ENCODE measurements at places on chromosomes 7 and 10. TPM values are rescaled to one million over a fixed set of nuclear protein-coding genes. Genes with fewer than 3 reads are reported as not detected.

Gene PLOD3
- 55.6 TPM for total RNA-seq

Gene PAX4
- not detected for total RNA-seq

Gene PIP
- total RNA-seq, result not detected

DNA sequence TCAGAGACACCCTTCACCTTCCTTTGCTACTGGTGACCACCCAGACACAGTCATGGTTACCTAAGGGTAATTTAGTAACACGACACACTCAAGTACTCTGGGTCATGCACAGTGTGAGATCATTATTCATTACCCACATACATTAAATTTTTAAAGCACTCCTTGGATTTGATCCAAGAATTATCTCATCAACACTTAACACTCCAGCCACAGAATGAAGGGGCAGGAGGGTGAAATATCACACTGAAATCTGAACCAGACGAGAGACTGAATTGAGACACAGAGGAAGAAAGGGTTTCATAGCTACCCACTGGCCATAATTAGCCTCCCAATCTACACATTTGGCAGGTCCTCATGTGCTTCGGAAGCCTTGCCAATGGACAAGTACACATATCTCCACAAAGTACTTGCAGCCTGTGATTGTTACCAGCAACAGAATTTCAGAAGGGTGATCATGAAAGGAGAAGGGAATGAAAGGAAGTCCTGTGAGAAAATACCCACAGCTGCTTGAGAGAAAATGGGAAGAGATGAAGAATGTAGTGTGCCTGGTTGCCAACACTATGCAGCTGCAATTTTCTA is 189.3 kb downstream of the POLR1F start:
- no peak for ATAC-seq

Gene DLG5
- 3.0 TPM for total RNA-seq

DNA sequence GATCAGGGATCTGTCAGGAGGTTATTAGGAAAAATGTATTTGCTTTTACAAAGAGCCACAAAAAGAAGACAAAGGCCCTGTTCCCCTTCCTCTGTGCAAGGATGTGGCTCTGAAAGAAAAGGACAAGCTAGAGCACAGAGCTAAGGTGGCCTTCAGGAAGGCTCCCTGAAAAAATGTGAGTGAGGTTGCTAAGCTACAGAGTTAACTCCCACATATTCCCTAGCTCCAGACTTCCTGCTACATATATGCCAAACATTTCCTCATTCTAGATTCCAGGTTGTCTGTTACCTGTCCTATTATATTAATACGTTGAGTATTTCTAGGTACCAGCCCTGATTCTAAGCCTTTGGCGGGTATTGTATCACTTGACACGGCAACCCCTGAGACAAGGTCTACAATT is 369.0 kb downstream of the PARD3 start:
- no peak for ATAC-seq

Gene PLA2G12B
- total RNA-seq, result not detected

DNA sequence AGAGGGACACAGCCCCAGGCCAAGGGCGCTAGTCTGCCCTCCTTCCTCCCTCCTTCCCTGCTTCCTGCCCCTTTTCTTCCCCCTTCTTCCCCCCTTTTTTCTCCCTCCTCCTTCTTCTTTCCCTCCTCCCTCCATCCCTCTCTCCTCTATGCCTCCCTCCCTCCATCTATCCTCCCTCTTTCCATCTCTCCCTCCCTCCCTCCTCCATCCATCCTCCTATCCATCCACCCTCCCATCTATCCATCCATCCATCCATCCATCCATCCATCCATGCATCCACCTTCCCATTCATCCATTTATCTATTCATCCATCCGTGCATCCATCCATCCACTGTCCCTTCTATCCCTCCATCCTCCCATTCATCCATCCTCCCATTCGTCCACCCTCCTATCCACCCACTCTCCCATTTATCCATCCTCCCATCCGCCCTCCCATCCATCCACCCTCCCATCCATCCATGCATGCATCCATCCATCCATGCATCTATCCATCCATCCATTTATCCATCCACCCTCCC is 24.1 kb upstream of the PSMG3 start:
- ATAC-seq, result no peak

DNA sequence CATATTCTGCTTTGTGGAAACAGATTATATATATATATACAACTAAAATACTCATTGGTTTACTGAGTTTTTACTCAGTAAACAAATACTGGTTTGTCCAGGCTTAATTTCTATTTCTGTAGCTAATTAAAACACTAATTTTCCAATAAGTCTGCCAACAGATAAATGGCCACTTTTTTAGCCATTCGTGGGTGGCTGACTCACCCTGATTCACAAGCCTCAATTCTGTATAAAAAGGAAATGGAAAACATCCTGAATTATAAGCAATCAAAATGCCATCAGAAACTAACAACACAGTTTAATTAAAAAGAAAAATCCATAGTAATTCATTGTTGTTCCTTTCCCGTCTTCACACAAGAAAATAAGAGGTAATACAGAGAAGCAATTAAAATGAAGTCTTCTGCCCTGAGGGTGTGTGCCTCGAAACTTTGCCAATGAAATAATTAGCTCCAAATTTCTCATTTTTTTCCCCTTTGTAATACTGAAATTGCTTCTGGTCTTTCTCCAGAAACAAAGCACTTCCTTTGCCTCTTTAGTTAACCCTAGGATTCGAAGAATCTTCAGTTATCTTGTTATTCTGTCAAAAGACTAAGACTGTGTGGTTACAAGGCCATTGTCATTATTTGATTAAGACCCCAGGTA is 118.7 kb upstream of the PTN start:
- no peak for ATAC-seq

- no peak for ATAC-seq
These were observed 33.4 kb upstream of the BMPR1A start for GRCh38 chr10:86723009-86723408.

DNA sequence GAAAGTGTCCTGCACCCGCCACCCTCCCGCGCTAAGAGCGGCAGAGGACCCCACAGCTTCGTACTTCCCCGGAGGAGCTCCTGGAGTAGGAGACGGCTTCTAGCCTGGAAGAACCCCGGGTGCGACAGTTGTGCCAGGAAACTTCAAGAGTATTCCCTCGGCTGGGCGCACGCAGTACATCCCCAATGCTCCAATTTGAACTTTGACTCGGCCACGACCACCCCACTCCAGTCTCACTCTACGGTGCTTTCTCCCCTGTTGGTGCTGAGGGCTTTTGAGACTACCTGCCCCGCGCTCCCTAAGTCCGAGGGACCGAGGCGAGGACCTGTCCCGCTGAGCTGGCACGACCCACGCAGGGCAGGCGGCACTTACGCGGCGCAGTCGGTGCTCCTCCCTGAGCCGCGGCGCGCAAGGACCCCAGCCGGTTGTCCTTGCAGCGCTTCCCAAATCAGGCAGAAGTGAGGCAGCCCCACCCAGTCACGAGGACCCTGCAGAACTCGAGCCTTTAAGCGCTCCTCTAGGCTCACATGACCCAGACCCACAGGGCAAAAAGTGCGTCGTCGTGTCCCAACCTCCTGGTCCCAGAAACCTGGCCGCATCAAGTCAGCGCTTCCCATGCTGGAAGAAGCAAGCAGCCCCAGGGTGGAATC is at the start of gene CPVL:
CPVL (minus strand) TSS at position 481 of the 650 bp plus-strand sequence. CDS start 25,476 bp downstream, outside the sequence.
- no peak for ATAC-seq

GRCh38 chr7:21884496-21884895 is 61.2 kb downstream of the CDCA7L start:
- no peak for ATAC-seq

Gene GOLGA7B
- 5.8 TPM for total RNA-seq

DNA sequence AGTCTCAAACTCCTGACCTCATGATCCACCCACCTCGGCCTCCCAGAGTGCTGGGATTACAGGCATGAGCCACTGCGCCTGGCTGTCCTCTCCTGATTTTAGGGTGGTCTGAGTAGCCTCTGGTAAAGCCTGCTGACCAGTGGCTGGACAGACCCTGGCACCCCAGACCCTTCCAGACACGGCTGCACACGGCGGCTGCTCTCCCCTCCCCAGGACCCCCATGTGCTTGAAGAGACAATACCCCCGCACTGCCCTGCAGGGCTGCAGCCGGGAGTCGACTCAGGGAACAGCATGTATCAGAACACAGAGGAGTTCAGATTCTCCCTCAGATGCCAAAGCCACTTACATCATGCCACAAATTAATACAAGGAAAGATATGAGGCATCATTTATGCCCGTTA is 58.3 kb upstream of the CFAP46 start:
- ATAC-seq, result no peak

- ATAC-seq, result peak; percentile 96
These were observed 33.3 kb downstream of the SRRM3 start for GRCh38 chr7:76234931-76235441.

DNA sequence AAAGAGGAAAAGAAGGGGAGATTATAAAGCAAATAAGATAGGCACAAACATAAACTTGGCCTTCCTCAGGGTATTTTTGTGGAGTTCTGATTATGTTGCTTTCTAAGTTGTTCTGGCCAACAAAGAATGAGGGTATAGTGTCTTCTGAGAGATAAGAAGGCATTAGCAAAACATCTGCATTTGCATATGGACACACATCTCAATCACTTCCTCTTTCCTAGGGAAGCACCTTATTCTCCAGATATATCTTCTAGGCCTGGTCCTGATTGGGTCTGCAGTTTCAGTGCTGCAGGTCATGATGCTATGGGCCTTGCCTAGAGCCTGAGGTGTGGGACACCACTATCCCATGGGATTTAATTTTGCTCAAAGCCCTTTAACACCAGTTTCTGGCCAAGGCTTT is 308.8 kb upstream of the PHYHIPL start:
- ATAC-seq, result no peak

DNA sequence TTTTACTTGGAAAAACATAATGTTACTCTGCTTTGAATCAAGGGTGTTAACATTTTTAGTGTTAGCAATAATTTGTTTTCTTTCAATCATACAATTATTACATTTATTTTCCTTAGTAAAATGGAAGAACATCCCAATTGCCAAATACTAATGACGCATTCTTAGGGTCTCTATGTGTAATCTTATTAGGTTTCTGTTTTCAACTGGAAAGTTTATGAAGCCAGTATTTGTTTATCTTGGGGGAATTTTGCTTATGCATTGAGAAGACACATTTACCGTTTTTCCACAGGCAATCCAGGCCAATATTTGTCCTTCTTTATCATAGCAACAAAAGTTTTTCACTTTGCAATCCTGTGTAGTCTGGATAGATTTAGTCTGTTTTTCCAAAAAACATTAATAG is 134.5 kb downstream of the CPED1 start:
- no peak for ATAC-seq

Gene ZKSCAN5
- total RNA-seq, result 12.2 TPM

All from activated T-helper 17 cell treated with anti-CD3 and anti-CD28 coated beads, Interleukin-2, amount 50 U/mL, for 72 hours (primary cell).